Smooth muscle cell of the brain vasculature (primary cell): ENCODE measurements at places on chromosomes 12 and 14.

DNA sequence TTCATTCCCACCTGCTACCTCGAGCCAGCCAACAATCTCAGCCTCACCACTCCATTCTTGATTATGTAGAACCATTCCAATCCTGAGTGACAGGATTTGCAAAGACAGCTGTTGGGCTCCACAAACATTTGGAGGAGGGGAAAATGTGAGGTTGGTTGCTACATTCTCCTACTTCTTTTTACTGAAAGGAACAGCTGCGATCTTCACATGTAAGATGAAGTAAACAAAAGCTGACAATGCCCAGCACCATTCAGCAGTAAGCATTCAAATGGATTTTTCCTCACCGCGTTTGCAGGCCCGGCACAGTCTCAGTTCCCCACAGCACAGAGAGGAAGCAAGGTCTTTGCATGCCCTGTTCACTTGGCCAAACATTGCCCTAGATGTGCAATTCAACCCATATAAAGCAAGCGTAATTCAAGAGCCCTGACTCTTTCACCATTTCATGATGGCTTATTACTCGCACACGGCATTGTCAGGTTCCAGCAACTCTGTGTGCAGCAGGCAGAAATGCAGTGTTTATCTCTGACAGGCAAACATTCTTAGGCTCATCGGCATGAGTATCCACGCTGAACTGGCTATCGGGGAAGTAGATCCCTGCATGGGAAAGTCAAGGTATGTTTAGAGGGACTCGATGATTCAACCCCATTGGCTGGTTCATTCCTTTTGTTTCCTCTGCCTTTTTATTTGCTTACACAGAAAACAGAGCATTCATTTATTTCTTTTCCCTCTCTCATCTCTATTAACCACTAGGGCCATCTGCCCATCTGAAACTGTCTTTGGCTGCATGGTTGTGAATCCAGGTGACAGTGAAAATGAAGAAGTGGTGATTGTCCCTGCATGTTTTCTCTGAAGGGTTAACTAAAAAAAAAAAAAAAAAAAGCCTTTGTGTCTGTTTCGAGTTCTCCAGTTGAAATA is 236.1 kb upstream of the PLEKHG7 start:
- DNase-seq, result no peak

DNA sequence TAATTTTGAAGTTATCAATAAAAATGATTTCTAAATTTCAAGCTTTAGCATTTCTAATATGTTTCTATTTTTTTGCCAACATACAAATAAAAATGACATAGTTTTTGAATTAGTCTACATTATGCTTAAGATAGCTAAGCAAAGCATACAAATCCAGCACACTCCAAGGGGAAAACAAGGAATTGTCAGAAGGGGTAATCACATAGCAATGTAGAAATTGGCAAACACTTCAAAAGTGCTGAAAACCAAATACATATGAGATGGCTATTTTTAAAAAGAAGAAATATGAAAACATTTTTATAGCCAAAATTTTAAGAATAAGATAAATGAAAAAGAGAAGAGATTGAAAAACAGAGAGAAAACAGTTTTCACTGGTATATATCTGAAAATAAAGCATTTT is 308.0 kb downstream of the SLC6A15 start:
- DNase-seq, result no peak

- DNase-seq, result no peak
These were observed 211.1 kb downstream of the SPTSSA start for GRCh38 chr14:34250959-34251358.

DNA sequence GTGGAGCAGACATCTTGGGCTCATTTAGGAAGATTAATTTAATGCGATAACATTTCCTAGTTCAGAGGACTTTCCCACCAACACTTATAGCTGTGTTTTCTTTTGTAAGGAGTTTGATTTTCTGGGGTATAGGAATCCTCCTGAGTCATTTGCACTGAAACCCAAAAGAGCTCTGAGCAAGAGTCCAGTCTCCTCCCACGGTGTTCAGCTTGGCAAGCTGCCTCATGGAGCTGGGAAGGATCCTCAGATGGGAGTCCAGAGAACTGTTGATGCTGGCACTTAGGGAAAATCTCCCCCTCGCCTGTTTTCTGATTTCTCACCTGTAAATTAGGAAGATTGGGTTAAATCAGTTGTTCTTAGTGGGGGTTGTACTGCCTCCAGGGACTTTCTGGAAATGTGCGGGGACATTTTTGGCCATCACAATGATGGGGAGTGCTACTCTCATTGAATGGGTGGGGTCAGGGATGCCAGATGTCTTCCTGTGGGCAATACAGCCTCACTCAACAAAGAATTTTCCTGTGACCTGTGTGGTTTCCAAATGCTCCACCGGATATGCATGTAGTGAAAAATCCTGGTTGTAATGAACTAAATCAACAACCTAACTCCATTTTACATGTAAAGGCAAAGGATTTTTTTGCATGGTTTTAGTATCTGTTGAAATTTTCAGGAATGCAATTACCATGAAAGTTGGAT is 150.6 kb downstream of the ADCK1 start:
- no peak for DNase-seq

DNA sequence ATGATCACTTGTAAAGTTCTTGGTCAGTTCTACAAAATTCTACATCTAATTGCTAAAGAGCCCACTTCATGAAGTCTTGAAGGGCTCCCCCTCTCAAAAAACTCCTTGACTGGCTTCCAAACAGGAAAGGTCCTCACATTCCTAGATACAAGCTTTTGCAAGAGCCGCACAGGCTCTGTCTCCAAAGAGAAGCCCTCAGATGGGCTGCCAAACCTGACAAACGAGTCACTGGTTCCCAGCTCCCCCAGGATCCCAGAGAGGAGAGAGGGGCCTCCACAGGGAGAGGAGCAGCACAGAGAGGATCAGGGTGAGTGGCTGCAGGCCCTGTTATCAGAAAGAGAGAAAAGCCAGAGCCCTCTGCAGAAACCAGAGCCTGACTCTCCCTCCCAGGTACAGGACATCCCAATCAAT is 5.8 kb downstream of the NID2 start:
- no peak for DNase-seq

GRCh38 chr14:60861545-60862140 is 119.2 kb downstream of the TRMT5 start:
- DNase-seq, result no peak

DNA sequence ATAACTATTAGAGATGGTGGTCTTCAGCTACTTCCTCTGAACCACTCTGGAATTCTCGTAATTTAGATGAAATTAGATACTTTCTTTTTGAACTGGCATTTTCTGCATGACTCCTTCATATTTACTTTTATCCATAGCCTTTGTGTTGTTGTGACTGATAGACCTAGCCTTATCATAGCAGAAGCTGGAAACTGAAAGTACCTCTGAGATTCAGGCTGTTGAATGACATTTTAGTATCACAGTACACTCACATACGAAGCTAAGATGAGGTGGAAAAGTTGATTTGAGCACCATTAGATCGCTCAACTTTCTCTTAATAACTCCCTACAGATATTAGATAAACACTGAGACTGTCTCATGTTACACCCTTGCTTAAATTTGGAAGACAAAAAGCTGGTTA is 525.1 kb upstream of the FBXO33 start:
- no peak for DNase-seq
